Lower leg skin (tissue), 4 donors: ENCODE measurements at places on chromosomes 3 and 15.

DNA sequence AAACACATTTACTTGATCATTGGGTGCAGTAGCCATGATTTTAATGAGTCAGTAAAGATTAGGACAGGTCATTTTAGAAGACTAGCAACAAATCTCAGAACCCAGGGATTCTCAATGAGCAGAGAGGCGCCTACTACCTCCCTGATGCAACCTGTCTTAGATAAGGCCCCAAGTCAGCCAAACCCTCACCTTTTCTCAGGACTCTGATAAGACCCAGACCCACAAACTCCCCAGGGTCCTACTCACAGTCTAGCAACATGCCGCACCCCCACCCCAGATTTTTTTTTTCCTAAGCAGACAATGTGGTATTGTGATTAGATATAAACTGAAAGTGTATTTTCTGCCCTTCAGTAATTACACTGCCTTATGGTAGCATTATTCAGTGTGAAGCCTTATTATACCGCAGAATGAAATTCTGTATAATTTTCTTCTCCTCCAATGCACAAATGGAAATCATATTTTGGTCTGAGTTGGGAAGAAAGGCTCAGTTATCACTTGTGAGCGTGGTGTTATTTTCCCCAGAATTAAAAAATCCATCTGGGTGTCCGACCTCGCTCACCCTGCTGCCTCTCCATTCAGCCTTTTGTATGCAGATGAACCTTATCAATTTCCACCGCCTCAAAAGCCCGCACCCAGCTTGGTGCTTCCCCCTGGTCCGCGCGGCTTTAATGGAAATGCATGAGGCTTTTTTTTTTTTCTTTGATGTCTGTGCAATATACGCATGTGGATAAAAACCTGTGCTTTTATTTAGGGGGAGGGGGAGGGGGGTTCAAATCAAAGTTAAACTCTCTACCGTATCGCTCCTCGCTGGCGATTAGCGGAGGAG, 122.0 kb upstream of the SOX14 start:
- no peak for DNase-seq

DNA sequence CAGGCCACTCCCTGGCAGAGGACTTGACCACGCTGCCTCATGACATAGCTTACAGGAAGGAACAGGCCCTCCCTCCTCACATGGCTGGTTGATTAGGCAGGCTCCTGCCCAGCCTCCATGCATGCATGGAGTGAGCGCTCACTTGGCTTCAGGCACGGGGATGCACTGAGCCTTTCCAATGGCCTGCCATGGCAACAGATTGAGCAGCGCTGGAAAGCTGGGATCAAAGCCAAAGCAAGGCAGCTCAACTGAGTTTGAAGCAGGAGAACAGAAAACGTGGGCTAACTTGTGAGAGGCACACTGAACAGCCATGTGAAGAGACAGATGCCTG, 5.9 kb upstream of the GRAMD2A start:
- DNase-seq = peak; percentile 63

DNA sequence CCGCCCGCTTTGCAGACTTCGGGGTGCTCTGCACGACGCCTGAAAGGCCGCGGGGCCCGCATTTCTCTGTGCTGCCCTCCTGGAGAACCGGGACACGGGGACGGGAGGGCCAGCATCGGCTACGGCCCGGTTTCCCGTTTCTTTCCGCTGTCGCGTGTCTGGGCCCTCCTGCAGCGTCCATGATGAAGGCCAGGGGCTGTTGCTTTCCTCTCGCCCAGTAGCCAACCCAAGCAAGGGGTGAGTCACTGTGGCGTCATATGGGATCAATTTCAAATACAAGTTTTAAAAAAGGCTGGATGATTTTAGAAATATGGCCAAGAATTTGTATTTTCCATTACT, 435 bp downstream of the SLC35G2 start:
- DNase-seq = peak; percentile 85

- DNase-seq = no peak
These were observed 125.7 kb downstream of the SV2B start for GRCh38 chr15:91225741-91226140.

- no peak for DNase-seq
These were observed 14.0 kb upstream of the LARP6 start for GRCh38 chr15:70867911-70868467.
